Stimulated activated CD8-positive, alpha-beta memory T cell treated with anti-CD3 and anti-CD28 coated beads, Interleukin-4, amount 100 ng/mL, for 4 hours (primary cell): ENCODE measurements at places on chromosomes 3 and 15.

GRCh38 chr3:165256554-165257065 is 60.4 kb upstream of the SLITRK3 start:
- DNase-seq, result no peak

DNA sequence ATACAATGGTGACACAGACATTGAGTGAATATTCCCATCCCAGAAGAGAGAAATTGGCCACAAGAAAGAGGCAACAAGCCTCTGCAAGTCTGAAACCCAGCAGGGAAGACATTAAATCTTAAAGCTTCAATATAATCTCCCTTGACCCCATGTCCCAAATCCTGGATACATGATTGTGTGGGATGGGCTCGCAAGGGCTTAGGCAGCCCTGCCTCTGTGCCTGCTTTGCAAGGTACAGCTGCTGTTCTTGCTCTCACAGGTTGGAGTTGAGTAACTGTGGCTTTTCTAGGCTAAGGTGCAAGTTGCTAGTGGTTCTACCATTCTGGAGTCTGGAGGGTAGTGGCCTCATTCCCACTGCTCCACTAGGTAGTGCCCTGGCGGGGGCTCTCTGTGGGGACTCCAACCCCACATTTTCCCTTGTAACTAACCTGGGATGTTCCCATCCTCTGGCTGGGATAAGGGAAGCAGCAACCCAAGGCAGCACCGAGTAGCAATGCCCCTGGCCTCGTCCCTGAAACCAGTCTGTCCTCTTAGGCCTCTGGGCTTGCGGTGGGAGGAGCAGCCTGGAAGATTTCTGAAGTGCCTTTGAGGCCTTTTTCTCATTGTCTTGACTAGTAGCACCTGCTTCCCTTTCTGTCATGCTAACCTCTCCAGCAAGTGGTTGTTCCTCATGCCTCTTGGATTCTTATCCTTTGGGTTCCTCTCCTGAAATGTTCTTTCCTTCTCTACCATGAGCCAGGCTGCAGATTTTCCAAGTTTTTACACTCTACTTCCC is 90.0 kb downstream of the FAM174B start:
- no peak for DNase-seq

GRCh38 chr15:23503576-23503975 is 56.5 kb upstream of the GOLGA6L2 start:
- no peak for DNase-seq

DNA sequence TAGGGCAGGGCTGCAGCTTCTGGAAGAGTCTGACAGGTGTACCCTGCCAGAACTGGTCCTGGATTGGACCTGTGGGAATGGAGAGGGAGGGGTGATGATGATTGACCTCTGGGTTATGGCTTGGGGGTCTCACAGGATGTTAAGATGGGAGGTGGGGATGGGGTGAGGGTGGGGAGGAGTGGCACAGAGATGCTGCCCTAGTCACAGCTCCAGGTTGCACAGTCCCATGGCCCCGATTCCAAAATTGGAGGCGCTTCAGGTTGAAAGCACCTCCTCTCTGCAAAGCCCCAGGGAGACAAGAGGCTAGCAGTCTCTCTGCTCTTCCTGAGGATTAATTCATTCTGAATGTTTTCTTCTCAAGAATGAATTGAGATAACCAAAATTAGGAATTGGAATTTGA is 101.4 kb downstream of the FAM43A start:
- DNase-seq, result no peak

DNA sequence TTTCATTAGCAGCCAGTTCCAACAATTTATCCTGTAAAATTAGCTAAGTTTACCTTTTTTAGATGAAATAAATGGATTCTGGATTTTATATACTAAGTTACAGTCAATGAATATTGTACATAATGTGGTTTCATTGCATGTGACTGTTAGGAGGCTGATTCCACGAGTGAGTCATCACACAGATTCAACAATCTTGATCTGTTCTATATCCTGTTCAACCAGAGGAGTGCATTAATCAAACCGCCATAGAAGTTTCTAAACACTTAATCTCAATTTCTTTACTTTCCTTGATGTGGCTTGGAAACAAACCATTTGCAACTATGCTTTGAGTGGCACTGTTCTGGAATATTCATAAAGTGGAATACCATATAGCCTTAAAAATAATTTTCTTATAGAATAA is 15.3 kb downstream of the DNAJC13 start:
- DNase-seq, result no peak

GRCh38 chr15:70033529-70034140 is 64.1 kb downstream of the TLE3 start:
- no peak for DNase-seq

DNA sequence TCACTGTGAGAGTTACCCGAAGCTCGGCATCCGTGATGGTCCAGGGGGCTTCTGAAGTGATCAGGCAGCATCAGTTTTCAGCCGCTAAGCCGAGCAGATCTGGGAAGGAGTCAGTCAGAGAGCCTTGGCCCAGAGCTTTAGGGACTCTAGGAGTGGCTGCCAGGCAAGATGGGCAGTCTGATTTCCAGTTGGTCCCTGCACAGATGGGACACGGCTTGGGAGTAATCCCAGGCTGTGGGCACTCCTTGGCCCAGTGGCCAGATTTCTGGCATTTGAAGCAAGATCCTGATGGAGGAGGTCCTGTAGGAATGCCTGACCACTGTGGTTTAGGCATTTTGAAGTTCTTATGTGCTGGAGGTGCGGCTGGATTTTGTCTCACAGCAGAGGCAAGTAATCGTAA is 10.5 kb upstream of the IP6K2 start:
- DNase-seq, result no peak

GRCh38 chr3:134663721-134664456 is 13.1 kb upstream of the KY start:
- no peak for DNase-seq

DNA sequence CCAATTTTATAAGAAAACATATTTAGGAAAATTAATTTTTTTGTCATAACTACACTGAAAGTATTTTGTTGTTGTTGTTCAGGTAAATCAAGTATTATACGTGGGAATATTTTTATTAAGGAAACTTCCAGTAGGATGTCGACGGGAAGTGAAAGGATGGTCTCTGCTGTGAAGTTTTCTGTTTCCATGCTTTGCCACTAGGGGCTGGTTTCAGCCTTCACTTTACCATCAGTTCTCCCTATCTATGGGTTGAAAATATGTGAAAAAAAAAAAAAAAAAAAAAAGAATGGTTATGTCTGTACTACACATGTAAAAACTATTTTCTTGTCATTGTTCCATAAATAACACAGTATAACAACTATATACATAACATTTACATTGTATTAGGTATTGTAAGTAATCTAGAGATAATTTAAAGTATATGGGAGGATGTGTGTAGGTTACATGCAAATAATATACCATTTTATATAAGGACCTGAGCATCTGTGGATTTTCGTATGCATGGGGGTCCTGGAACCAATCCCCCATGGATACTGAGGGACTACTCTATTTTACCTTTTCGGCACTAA is 136.7 kb downstream of the SMAD6 start:
- no peak for DNase-seq

GRCh38 chr3:114775395-114775794 is 371.7 kb downstream of the ZBTB20 start:
- no peak for DNase-seq

DNA sequence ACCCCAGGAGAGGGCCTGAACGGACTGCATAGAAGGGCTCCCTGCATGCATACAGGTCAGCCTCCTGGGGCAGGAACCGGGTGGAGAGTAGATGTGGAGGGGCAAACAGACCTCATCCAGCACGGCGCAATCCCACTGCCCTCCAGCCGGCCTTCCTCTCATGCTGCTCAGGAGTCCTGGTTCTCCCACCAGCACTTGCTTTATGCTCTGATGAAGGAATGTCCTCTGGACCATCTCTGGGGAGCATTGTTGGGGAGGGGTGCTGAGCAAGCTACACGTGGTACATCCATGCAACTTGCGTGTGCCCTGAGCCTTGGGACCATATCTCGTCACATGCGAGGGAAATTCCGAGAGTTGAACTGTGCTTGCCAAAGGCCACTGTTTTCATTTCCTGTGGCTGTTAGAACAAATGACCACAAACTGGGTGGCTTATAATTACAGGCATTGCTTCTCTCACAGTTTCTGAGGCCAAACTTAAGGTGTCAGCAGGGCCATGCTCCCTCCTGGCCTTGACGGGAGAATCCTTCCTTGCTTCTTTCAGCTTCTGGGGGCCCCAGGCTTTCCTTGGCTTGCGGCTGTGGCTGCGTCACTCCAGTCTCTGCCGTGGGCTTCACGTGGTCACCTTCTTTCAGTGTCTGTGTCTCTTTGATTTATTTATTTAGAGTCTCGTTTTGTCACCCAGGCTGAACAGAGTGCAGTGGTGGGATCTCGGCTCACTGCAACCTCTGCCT is 12.2 kb downstream of the SELENOS start:
- no peak for DNase-seq
